ENCODE measurements at places on chromosomes 5 and 9.
A peak's percentile ranks its signal among the peaks of the same experiment; 100 is the strongest.

- DNase-seq, result no peak
Measured at GRCh38 chr5:73093943-73094342, 26.4 kb upstream of the TMEM171 start.

GRCh38 chr9:124268248-124268647 lies 10.5 kb downstream of the NEK6 start:
- no peak for DNase-seq

DNA sequence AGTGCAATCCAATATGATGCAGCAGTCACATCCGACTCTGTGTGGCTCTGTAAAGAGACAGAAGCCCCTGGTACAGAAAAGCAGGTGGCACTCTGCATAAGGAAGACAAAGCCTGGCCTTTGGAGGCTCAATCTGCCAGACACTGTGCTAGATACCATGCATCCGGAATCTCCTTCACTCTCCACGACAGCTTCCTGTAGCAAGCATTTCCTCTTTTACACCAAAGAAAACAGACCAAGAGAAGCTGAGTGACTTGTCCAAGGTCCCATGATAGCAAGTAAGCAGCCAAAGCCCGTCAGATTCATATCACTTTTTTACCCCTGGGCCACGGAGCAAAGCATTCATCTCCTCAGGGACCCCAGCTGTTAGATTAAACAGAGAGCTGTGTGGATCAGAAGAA lies 64.2 kb upstream of the SMIM23 start:
- no peak for DNase-seq

GRCh38 chr5:77632526-77633206 lies 5.8 kb downstream of the OTP start:
- DNase-seq, result no peak

DNA sequence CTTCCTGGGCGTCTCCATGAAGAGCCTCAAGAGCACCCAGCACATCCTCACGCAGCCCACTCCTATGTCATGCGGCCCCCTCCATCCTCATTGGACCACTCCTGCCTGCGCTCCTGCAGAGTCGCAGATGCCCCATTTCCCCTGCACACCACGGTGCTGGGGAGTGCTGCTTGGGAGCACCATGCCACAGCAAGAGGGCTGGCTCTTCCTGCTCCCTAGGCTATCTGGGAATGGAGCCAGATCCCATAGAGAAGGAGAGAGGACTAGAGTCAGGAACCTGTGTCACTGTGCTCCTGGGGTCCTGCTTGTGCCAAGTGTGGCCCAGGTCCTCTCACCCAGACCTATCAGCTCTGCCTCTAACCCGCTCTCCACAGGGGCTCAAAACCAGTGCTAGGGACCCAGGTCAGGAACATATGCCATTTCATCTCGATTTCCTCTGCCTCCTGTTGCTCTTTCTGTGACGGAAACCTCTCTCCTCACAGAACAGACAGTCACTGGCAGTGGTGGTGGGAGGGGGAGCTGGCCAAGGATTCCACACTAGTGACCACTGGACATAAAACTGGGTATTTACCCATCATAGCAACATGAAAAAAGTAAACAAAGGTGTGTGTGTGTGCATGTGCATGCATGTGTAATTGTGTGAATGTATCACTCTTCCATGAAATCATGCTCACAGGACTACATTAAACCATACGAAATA lies 178.4 kb downstream of the TTLL11 start:
- no peak for DNase-seq

DNA sequence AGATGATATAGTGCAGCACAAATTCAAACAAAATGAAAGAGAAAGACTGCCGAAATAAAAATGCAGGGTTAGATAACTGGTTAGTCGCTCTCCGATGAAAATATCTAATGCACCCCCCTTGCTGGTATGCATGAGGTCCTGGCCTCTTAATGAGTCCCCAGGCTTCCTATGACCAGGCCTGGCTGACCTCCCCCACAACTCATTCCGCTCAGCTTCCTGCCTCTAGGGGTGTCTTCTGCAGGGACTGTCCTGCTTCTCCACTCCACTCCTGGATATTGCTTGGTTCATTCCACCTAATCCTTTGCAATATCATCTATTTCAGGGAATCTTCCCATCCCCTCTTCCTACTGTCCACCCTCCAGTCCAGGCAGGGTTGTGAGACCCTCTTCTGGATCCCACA lies 341.8 kb downstream of the ASTN2 start:
- DNase-seq, result no peak

- no peak for DNase-seq
Measured at GRCh38 chr9:70170151-70170790, 88.5 kb upstream of the SMC5 start.

DNA sequence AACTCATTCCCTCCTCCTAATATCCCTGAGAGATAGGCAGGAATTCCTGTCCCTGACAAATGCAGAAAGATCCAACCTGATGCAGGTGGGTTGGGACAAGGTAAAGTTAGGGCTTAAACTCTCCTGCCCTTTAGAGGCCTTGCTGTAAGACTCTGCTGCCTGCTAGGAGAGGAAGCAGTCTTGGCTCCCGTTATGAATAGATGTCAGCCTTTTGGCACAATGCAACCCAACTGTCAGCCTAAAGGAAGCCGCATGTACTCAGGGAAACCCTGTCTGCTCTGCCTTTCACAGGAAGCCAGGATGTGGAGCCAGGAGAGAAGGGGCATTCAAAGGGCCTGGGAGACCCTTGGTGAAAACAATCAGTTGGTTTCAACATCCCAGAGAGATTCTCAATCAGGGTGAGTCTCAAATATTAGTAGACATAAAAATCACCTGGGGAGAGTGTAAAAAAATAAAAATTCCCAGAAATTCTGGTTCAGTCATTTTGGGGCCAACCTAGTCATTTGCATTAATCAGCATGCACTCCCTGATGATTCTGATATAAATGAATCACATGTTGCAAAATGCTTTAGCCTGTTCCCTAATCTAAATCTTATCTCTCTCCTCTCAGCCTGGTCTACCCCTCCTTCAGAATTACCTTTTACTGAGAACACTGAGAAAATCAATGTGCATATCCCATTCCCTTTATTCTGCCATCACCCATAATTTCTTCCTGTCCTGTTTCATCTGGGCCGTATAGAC lies 136.2 kb upstream of the TRIM32 start:
- no peak for DNase-seq

DNA sequence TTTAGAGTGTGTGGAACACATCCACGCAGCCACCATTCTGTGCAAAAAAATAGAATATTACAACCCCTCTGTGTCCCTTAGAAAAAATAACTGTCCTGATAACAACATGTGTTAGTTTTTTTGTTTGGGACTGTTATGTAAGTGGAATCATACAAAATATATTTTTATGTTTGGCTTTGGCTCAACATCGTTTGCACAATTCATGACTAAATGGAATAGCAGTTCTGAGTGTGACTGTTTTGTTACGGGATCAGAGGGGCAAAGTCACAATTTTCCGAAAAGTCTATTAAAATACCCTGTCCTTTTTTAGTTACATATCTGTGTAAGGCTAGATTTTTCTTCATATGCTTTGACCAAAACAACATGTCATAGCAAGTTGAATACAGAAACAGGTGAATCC lies 12.8 kb downstream of the MTREX start:
- DNase-seq, result no peak

- DNase-seq, result no peak
Measured at GRCh38 chr9:14344941-14345353, 31.0 kb upstream of the NFIB start.

DNA sequence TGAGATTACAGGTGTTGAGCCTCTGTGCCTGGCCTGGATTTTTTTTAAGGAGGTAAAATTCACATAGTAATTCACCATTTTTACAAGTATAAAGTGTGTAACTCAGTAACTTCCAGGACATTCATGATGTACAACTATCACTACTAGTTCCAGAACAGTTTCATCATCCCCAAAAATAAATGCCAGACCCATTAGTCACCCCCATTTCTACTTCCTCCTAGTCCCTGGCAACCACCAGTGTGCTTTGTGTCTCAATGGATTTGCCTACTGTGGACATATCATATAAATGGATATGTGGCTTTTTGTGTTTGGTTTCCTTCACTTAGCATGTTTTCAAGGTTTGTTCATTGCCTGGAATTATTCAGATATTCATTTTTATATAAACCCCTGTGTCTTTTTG lies 72.5 kb upstream of the PANK3 start:
- no peak for DNase-seq

- no peak for DNase-seq
Measured at GRCh38 chr9:110545705-110546104, 33.8 kb downstream of the SVEP1 start.

DNA sequence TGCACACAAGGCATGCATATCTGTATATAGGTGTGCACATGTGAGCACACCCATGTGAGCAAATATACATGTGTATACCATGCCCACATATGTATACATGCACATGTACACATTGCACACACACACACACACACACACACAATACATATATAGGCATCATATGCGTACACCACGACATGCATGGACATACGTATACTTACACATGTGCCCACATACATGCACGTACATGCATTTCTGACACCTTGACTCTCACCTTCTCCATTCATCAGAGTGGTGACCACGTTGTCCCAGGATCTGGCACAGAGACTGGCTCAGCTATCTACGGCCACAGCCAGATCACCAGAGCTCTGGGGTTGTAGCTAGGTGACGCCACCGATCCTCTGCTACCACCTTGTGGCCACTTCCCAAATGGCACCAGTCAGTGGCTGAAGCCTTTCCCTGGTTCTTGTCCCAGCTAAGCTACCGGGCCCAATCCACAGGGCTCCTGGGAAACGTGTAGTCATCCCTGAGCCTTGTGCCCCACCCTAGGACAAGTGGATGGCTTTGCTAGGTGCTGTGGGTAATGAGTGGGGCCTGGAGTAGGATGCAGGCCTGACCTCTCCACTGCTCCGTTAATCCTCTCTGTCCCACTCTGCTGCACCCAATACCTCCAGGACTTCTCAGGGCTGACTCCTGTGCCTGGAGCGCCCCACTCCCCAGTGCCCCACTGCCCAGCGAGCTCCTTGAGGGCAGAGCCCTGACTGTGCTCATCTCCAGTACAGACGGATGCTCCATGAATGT lies 194.4 kb downstream of the RGS3 start:
- peak; percentile 64 for DNase-seq

- DNase-seq, result no peak
Measured at GRCh38 chr5:98334946-98335345, 438.5 kb upstream of the RGMB start.

All from activated T-helper 9 cell treated with anti-CD3 and anti-CD28 coated beads, Interleukin-2, amount 50 U/mL, for 16 hours (primary cell).